Activated T-cell treated with anti-CD3 and anti-CD28 coated beads, Interleukin-2, amount 50 U/mL, for 72 hours (primary cell): ENCODE measurements at places on chromosomes 2 and 18. TPM values are rescaled to one million over a fixed set of nuclear protein-coding genes. Genes with fewer than 3 reads are reported as not detected.
A peak's percentile ranks its signal among the peaks of the same experiment; 100 is the strongest.

DNA sequence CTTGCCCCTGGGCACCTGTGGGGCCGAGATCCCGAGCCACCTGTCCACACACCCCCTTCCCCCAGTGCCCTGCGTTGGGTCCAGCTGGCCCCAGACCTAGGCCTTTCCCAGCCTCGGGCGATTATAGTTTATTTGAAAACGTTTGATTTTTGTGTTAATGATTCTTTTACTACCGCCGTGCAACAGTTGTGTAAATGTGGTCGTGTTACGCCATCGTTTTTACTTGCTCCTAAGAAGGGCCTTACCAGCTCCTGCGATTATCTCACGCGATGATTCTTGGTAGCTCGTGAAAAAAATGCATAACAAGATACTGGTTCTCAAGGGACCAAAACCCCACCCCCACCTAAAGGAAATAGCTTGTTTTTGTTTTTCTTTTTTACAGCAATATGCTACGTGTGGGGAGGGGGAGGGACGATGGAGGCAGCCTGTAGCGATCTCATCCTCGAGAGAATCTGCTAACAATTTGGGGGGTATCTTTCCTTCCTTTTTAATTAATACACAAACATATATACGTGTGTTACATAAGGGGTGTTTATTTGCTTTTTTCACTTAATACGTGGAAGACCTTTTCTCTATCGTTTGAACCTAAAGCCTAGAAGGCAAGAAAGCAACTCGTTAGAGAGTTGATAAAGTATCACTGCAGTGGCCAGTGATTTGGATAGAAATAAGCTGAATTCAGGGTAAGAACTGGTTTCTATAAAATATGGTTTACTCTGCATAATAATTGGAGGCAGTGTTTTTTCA lies 1.0 kb downstream of the ZDBF2 start:
- DNase-seq: peak; percentile 15

NEU4 gene
- total RNA-seq: 1.4 TPM

DNA sequence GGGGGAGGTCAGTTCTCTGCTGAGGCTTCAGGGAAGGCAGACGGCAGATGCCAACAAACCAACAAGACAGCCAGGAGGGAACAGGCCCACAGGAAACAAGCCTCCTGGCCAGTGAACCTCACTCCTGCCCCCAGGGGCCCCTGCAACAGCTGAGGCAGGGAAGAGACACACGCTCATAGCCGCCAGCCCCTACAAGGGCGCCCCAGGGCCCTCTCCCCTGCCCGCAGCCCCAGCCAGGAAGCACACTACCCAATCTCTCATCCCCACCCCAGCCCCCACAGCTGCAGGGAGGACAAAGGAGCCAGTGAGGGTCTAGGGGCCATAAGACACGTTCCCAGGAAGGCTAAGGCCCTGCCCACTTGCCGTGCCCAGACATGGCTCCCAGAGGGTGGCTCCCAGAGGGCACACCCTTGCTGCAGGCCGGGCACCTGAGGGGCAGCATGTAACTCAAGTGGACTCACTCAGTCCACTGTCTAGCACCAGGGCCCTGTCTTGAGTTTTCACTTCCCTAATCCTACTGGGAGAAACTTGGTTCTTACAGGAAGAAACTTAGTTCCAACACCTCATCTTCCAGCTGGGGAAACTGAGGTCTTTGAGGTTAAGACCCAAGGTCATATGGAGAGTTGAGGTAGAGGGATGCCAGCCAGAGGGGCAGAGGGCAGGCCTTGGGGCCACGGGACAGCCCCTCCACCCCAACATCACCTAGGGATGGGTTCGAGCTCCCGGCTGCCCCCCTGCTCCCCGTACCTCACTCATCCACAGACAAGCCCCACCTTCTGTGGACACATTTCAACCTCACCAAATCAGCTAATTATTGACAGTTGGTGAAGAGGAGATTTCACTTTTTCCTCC lies 37.3 kb downstream of the EMX1 start:
- no peak for DNase-seq

DNA sequence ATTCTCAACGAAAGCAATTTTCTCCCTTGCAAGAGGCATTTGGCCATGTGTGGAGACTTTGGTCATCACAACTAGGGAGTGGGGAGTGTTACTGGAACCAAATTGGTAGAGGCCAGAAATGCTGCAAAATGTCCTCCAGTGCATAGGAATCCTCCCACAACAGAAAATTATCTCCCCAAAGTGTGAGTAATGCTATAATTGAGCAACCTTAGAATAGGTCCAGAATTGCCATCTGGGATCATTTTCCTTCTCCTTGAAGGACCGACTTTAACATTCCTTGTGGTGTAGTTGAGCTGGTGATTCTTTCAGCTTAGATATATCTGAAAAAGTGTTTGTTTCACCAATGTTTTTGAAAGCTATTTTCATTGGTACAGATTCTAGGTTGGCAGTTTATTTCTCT lies 111.2 kb upstream of the SMIM21 start:
- DNase-seq: no peak

GRCh38 chr2:61582165-61582564 lies 44.0 kb upstream of the XPO1 start:
- no peak for DNase-seq

ZC3H6 gene
- total RNA-seq: 26.3 TPM

MBD1 gene
- total RNA-seq: 88.5 TPM

DNA sequence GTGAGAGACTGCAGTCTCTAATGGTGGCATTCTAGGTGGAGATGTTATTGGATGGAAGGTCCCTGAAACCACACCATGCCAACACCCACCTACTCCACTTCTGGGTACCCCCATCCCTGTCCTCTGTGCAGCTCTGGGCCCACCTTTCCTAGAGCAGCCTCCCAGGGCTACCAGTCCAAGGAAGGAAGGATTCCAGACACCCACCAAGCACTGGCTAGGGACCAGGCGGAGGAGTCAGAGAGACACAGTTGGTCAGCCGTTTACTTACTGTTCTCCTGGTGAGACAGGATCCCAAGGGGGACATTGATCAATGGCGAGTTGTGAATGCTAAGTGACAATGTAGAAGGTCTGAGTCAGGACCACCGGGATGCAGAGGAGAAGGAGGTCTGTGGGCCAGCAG lies 151.6 kb downstream of the TTC32 start:
- DNase-seq: no peak

GPBAR1 gene
- total RNA-seq: 0.76 TPM

- DNase-seq: no peak
These were observed 43.9 kb downstream of the TEX51 start for GRCh38 chr2:126942427-126943203.

DNA sequence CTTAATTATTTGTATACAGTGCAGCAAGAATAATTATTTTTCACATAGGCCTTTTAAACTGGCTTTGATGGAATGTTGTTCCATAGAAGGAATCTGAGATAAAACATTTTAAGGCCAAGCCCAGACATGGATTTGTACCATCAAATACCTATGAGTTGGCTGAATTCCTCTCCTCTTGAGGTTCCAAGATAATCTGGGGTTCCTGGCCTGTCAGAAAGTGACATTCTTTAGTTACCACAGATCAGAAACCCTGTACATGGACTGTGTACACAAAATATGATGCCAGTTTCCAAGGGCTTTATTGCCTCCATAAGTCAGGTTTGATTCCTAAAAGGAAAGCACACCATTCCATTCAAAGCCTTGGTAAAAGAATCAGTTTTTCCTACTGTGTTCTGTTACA lies 1256.7 kb upstream of the NRXN1 start:
- no peak for DNase-seq

DNA sequence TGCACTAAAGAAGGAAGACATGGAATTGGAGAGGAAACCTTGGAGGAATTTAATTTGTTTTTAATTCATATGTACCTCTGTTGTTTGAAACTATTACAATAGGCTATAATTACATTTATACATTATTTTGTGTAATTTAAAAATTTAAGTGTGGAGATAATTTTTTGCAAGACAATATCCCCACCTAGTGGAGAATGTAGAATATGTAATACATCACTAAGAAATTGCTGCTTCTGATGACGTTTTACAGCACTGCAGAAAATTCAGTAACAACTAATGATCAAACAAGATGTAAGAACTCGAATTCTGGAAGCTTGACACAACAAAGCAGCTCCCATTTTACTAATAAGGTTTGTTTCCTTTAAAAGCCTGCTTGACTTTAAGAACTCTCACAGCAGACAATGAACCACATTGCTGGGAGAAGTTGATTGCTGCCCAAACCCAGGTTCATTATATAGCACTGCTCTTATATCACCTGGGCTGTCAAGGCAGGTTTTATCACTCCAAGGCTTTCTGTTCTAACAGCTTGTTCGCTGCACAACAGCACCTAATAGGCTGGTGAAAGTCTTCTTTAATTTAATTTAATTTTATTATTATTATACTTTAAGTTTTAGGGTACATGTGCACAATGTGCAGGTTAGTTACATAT lies 53.4 kb downstream of the THADA start:
- no peak for DNase-seq

DNA sequence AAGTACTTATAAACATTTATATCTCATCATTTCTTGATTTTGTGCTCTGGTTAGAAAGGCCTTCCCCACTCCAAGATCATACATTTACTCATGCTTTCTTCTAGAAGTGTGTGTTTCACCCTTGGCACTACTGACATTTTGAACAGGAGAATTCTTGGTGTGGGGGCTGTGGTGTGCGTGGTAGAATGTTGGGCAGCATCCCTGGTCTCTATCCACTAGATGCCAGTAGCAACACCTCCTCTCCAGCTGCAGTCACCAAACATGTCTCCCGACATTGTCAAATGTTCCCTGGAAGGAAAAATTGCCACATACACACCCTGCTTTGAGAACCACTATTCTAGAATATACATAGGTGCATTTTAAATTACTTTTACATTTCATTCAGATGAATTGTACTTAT lies 8.7 kb upstream of the TGIF1 start:
- no peak for DNase-seq

DNA sequence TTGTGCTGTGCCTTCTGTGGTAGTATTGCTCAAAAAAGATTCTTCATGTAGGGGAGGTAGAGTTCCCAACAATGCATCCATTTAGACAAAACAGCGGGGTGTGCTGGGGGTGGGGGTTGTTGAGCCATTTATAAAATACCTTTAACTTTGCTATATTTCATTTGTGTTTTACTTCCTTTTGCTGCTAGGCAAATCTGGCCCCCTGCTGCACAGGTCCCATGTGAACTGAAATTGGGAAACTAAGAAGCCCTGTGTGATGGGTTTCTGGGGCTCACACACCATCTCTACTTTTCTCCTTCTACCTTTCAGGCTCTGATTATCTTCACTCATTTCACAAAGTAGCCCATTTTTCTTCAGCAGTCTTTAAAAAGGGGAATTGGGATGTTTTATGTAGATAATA lies 52.7 kb upstream of the ITGA4 start:
- DNase-seq: no peak

ZFAND2B gene
- 47.7 TPM for total RNA-seq

DNA sequence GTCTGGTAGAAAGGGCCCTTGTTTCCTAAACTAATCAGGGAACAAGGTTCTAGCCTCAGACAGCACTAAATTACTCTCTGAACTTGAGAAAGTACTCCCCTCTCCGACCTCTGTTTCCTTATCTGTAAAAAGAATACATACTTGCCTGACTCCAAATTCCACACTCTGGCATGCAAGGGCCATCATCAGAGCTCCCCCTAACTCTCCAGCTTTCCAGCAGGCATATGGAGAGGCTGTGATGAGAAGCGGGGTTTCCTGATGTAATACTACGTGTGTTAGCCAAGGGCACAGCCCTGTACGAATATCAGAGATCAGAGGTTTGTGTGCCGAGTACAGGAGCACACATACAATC lies 1.8 kb upstream of the EVA1A start:
- DNase-seq: no peak

DNA sequence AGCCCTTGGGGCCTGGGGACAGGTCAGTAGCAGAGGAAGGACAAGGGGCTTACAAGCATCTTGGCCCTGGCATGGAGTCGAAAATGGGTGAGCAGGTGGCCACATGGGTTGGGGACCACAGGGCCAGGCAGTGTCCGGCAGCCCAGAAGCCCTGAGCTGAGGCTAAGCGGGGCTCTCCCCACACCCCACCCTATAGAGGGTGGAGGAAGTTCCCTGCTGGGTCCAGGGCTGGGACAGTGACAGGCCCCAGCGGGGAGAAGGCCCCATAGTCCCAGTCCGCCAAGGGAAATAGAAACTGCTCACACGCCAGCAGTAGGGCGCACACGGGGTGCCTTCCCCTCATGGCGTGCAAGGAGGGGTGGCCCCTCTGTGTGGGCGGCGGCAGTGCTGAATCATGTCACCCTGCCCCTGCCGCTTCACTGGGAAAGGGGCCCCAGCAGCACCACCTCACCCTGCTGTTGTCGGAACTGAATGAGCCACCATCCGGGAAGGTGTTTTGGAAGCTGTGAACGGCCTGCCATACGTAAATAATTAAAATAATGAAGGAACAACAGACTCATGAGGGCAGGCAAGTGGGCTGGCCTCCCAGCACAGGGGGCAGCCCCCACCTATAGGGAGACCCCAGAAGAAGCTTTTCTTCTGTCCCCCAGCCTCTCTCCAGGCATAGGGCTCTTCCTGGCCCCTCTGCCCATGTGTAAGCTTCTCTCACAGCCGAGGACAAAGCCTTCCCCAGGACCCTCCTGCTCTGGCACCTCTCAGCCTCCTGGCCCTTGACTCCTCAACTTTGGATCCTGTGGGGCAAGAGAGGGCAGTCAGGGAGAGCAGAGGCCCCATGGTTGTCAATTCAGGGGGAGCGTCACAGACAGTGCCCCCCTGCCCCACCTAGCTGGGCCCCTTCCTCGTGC lies 12.7 kb upstream of the DUSP2 start:
- DNase-seq: peak; percentile 96

DNA sequence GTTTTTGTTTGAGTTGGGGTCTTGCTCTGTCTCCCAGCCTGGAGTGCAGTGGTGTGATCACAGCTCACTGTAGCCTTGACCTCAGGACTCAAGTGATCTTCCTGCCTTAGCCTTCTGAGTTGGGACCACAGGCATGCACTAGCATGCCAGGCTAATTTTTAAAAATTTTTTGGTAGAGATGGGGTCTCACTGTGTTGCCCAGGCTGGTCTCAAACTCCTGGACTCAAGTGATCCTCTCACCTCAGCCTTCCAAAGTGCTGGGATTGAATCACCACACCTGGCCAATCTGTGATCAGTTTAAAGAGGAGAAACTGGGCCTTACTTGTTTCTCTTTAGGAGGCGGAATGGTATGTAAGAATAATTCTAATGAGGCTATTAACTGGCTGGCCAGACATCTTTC lies 49.9 kb downstream of the IMPA2 start:
- no peak for DNase-seq

GRCh38 chr2:118987886-118988285 lies 45.9 kb downstream of the MARCO start:
- no peak for DNase-seq

LYG1 gene
- total RNA-seq: 1.5 TPM

DNA sequence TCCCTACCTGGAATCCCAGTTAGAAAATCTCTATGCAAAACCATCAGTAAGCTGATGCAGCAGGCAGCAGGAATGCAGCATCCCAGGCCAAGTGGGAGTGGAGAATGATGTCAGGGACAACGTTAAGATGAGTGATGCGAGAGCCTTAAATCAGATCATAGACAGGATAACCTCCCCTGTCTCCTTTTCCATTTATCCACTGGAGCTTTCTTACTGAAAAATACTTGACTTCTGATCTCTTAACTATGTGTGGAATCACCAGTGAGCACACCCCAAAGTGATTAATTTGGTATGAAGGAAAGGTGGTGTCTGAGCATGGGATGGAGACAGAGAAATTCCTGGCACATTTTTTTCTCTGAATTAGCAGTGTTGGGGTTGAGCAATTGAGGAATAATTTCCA lies 98.0 kb downstream of the RND3 start:
- DNase-seq: no peak

GRCh38 chr2:96495982-96496629 lies 9.1 kb downstream of the NEURL3 start:
- DNase-seq: no peak
